ENCODE measurements at places on chromosomes 7 and 10.

DNA sequence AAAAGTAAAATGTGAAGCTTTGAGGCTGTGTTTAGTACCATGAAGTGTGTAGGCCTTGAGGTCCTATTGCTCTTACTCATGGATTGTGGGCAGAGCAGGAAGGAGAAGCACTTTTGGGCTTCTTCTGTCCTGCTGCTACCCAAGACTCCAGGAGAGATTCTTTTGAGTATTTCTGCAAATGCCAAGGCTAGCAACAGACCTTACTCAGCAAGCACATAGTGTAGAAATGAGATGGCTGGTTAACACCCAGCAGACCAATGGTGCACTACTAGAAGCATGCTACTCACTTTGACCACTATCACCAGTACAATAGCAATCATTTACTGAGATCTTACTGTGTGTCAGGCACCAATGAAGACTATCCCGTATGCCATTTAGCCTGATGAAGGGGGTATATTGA lies 3.2 kb downstream of the PLPP4 start:
- peak; percentile 54 for DNase-seq

DNA sequence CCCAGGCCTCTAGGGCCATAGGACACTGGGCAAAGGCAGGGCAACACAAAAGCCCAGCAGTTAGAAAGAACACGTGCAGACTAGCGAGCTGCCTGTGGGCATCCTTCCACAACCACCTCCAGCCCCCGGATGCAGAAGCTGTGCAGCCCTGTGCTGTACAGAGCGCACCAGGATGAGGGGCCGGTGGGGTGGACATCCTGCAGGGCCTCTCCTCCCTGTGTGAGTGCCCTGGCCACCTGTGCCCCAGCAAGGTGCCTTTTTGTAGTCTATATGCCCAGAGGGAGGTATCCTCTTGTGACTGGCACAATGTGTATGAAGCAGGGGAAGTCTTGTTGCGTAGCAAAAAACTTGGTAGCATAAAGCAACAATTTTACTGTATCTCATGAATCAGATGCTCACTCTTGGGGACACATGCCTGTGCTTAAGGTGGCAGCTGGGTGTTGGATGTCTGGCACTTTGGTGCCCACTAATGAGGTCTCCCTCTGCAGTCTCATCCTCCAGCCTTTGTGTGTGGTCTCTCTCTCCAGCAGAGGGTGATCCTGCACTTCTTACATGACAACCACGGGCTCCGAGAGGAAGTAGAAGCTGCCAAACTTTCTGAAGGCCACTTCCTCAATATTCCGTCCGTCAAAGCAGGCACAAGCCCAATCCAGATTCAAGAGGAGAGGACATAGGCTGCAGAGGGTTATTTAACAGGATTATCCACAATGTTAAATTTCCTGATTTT lies 8.7 kb downstream of the NCAPG2 start:
- peak; percentile 74 for DNase-seq

GRCh38 chr7:68733219-68734153 lies 864.8 kb upstream of the AUTS2 start:
- peak; percentile 61 for DNase-seq

DNA sequence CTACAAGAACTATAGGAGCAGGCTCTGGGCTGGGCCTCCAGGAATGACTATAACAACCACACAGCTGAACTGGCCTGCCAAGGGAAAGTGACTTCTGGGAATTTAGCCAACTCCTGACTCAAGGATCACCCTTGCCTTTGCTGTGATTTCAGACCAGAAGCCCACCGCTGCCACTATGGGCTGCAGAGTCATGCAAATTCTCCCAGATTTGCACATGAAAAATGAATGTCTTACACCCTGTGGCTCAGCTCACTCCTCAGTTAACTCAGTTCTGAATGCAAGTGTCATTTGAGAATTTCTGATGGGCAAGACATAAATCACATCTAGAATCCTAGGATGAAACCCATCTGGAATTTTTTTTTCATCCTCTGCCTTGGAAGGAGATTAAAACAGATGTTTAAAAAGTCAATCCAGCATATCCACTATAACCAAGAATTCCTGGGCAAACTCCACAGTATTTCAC lies 186.5 kb upstream of the BET1 start:
- DNase-seq: peak; percentile 99

- DNase-seq: no peak
These were observed 91.0 kb downstream of the ANKIB1 start for GRCh38 chr7:92336662-92337340.

DNA sequence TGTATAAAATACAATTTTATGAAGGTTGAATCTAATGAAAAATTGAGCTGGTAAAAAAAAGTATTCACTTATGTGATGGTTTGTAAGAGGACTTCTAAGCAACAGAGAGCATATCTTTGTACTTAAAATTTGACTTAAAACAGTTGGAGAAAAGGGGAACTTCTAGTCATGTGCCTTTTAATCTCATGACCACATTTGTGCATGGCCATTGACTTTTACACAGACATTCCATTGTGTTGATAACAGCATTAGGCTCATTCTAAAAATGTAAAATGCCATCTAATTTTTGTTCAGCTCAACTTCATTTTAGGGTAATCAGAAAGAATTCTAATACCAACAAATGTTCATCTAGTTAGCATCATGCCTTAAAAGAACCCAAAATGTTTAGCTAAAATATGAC lies 119.9 kb downstream of the HPSE2 start:
- DNase-seq: no peak

GRCh38 chr7:54543051-54543488 lies 895 bp downstream of the VSTM2A start:
- no peak for DNase-seq

GRCh38 chr10:69644658-69645295 lies 14.7 kb downstream of the FAM241B start:
- peak; percentile 53 for DNase-seq
